HAP-1 (cell line): ENCODE measurements at places on chromosomes 3 and 15.
A peak's percentile ranks its signal among the peaks of the same experiment; 100 is the strongest.

- no peak for DNase-seq
Measured at GRCh38 chr3:123751433-123751832, 132.7 kb downstream of the MYLK start.

- no peak for DNase-seq
Measured at GRCh38 chr3:166405896-166406295, 568.7 kb upstream of the BCHE start.

DNA sequence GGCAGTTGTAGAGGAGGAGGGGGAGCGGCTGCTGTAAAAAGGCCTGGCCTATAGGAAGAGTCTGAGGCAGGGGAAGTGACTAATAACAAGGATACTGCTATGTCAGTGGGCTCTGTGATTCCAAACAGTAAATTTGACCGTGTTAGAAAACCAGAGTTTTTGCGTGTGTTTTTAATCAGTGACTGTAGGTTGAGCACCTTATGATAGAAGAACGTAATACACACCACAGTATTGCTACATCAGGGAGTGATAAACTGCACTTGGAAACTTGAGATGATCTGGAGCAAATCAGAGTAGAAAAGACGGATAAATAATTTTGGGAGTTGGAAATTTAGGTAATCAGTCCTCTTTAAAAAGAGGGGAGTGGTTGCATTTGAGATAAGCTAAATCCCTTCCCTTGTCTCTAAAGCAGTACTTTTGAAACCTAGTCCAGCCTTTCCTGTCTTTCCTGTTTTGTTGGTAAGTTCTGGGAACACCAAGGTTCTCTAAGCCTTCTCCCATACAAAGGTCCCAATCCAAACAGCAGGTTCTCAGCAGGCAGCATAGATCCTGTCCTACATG lies 130.5 kb upstream of the NR2E3 start:
- DNase-seq = no peak

- DNase-seq = peak; percentile 88
Measured at GRCh38 chr15:40941528-40942336, 11.5 kb upstream of the CHAC1 start.

DNA sequence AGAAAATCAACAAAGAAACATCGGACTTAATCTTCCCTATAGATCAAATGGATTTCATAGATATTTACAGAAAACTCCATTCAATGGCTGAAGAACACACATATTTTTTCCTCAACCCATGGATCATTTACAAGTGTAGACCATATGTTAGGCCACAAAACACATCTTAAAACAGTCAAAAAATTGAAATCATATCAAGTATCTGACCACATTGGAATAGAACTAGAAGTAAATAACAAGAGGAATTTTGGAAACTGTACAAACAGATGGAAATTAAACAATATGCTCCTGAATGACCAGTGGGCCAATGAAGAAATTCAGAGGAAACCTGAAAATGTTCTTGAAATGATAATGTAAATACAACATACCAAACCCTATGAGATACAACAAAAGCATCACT lies 323.1 kb upstream of the GPR149 start:
- DNase-seq = no peak

GRCh38 chr3:149207475-149207874 lies 14.2 kb downstream of the CP start:
- no peak for DNase-seq

DNA sequence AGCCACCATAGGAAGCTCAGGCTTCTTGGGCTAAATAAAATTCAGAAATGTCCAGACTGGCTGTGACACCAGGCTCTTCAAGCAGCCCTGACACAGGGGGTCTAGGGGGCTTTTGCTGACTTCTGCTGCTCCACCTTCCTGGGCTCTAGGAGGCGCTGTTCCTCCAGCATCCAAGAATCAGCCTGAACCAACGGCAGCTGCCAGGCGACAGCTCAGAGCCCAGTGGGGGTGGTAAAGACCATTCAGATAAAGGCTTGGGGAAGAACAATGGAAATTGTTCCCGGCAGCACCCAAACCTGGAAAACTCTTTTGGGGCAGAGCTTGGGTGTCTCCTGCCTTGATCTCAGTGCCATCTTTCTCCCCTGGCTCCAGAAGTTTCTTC lies 21.6 kb upstream of the PSTPIP1 start:
- DNase-seq = peak; percentile 42

- DNase-seq = peak; percentile 51
Measured at GRCh38 chr3:80285388-80285787, 517.6 kb upstream of the ROBO1 start.

GRCh38 chr15:62488387-62488786 lies 323.3 kb upstream of the C2CD4B start:
- no peak for DNase-seq

GRCh38 chr15:52214553-52214952 lies 23.4 kb upstream of the GNB5 start:
- no peak for DNase-seq

- DNase-seq = no peak
Measured at GRCh38 chr3:52077925-52078324, 21.6 kb upstream of the DUSP7 start.

DNA sequence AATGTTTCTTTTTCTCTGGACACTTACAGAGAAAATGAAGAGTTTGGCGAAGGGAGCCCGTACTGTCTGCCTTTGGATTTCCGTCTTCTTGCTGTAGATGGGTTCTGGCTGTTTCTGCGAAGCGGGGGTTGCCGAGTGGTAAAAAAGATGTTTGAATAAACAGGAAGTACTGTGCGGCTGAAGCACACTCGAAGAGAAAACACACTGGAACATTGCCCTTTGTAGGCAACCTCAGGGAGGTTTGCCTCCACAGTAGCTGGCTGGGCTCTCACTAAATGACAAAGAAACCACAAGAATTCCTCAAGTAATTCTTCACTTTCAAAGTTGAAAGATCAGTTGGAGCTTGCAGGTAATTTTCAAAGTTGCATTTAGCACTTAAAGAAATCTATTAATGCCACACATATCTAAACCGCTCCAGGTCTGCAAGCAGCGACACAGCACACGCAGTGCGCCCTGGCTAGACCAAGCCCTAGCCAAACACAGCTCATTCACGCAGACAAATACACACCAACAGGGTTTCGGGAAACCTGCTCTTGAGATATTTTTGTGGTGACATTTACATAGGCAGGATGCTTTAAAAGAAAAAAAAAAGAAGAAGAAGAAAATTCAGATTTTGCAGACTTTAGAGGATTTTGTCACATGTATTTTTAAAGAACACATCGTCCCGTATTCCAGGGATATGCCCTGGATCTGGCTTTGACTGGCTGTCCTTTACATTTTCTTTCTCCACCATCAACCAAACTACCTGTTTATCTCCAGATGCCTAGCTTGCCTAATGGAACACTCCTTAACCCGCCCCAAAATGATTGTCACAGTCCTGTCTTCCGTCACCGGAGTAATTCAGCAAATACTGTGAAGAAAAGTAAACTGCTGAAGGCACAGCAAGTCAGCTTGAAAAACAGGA lies 452.8 kb downstream of the FOXP1 start:
- DNase-seq = peak; percentile 62

DNA sequence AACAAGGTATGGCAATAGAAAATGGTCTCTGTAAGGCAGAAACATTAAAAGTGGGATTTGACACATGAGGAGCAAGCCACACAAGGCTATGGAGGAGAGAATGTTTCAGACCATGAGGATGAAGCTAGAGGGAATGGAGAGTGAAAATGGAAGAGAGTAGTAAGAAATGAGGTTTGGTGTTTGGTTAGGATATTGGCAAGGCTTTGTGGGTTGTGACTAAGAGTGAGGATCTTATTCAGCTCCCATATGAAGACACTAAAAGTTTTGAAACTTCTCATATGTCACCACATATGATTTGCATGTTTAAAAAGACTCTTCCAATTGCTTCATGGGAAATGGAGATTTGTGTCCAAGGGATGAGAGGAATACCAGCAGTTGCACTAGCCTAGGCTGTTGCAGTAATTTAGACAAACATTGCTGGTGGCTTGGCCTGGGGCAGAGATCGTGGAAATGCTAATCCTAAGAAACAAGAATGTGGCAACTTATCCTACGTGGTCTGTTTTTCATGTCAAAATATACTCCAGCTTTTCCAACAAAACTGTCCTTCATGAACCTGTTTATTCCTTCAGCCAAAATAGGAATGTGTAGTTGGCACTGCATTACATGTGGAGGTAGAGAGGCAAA lies 749.0 kb downstream of the PDCD6IP start:
- DNase-seq = no peak

DNA sequence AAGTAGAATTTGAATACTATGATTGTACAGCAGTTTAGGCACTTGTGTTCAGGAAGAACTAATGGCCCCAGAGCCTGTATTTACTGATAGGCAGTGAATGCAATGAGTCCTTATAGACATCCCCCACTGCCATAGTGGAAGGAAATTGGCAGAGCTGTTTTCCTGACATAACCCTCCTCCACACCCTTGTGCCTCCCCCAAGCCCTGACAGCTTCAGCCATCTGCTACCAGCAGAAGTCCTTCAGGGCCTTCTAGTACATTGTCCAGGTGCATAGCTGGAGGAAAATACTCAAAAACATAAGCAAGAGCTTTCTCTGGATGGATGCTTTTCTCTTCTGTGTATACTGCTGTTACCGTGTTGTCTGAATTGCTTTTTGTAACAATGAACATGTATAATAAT lies 20.6 kb downstream of the ARHGAP31 start:
- no peak for DNase-seq

DNA sequence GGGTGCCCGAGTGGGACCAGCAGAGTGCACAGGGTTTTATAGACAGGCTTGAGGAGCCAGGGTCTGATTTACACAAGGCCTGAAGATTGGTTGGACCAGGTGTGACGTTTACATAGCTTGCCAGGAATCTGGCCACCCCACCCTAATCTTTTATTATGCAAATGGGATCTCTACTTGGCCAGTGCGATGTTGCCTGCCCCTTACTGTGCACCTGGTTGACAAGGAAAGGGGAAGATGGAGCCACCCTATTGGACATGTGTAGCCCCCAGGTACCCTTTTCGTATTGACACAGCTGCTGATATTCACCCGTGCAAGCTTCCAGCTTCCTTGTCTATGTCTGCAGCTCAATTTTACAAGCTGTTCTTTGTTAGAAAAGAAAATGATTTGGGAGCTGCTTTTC lies 132.0 kb downstream of the ARNT2 start:
- no peak for DNase-seq

GRCh38 chr3:119570229-119570628 lies 9.1 kb upstream of the ADPRH start:
- no peak for DNase-seq

GRCh38 chr15:50187525-50187924 lies 5.5 kb downstream of the SLC27A2 start:
- no peak for DNase-seq

DNA sequence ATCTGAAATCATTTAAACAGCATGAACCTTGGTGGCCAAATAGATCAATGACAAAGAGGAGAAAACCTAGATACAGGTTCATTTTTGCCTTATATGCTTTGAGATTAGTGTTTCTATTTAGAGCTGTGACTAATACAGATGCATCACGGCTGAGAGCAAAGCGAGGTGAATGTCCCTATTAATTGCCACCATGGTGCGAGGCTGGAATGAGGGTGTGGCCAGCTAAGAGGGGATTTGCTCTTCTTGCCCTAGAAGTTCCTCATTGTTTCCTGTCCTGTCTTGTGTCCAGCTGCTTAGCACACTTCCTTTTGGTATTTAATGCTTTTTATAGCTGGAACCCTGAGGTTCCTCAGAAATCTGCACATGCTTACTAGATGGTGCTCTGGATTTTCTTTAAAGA lies 339.1 kb upstream of the RGMA start:
- DNase-seq = no peak

- DNase-seq = no peak
Measured at GRCh38 chr3:133881492-133881891, 14.2 kb downstream of the RAB6B start.

GRCh38 chr15:58077427-58077826 lies 11.9 kb upstream of the ALDH1A2 start:
- DNase-seq = no peak

DNA sequence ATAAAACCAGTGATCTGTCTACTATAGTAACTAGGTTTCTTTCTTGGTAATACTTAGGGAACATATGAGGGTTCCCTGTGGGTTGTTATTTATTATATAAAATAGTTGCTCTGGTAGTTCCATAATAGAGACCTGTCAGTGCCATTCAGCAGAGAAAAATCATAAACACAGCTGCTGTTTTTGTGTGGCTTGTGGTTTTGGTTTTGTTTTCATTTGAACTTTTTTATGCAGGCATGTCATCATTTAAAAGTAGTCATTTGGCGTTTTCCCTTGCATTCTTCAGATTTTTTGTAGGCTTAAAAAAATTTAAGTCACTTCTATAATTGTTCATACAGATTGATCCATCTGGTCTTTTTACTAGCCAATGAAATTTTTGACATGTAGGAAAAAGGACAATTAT lies 47.9 kb downstream of the PIK3CA start:
- no peak for DNase-seq

DNA sequence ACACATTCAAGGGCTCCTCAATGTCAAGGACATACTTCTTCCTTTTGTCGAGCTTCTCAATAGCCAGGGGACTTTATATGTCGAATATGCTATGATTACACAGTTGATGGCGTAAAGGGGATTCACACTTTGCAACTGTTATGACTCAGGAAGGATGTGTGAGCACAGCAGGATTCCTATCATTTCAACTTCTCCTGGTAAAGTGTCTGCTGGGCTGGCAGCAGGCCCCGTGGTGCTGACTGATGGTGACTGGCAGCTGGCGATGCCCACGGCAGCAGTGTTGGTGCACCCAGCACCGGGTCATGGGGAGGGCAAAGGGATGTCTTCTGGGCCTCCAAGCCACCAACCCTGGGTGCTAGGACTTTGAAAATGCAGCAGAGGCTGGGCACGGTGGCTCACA lies 44.8 kb upstream of the GNB5 start:
- no peak for DNase-seq

DNA sequence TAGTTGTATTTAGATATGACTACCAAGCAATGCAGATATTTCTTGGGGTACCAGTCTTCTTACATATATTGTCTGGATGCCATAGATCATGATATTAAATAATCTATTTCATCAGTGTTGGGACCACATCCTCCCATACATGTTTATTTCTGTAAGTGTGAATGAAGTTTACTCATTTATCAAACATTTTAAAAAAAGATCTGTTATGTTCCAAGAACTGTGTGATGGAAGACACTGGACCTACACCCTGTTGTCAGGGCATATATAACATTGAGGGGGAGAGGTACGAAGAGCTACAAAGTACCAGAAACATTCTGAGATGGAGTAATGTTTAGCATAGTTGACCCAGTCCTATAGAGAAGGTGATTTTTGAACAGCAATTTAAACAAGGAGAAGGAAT lies 26.6 kb downstream of the MBNL1 start:
- no peak for DNase-seq

DNA sequence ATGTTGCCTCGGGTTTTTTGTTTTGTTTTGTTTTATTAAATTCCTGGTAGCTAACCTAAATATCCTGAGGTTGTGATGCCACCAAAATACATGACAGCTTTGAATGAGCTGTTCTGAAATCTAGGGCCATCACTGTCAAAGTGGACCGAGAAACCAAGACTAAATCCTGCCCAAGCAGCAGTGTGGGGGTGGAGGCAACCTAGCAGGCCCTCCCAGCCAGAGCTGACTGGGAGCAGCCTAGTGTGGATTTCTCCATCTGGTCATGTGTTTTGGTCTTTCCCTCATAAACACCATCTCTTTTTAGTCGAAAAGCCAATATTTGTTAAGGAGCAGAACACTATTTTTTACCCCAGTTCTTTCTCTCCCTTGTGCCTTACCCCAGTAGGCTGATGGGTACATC lies 52.2 kb downstream of the LARS2 start:
- no peak for DNase-seq

- peak; percentile 72 for DNase-seq
Measured at GRCh38 chr3:135231737-135232136, 436.7 kb downstream of the EPHB1 start.
